ENCODE measurements at places on chromosomes 1 and 21.

DNA sequence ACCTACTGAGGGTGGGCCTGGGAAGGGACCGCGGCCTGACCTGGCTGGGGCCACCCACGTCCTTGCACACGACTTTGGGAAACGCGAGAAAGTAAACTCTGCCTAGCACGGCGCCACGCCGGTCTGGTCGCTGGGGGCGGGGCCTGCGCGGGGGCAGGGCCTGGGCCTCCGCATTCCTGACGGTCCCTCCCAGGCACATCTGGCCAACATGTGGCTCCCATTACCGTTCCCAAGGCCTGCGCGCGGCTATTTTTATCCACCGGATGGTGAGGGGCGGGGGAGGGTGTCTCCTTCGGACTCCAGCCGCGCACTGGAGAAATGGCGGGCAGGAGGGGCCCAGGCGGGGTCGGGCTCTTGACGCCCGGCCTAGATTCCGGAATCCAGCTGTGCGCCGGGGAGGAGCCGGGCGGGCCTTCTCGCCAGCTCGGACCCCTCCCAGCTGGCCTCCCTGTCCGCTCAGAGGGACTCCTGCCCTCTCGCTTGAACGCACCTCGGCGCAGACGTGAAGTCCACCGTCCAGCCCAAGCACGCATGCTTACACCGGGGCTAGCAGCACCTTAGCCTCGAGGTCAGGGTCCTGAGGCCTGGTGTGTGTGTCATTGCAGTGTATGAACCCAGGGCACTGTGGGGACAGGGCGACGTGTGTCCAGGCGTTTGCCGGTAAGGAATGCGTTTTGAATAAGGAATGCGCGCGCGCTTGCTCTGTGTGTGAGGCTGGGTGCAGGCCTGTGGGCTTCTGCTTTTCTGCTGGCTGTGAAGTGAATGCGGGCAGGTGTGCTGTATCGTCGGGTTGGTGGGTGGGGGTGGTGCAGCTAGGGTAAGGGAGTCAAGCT is 2.1 kb downstream of the EVA1B start:
- DNase-seq, result peak; percentile 93

- peak; percentile 71 for DNase-seq
Observed at GRCh38 chr1:30888391-30888790, 20.2 kb downstream of the SDC3 start.

DNA sequence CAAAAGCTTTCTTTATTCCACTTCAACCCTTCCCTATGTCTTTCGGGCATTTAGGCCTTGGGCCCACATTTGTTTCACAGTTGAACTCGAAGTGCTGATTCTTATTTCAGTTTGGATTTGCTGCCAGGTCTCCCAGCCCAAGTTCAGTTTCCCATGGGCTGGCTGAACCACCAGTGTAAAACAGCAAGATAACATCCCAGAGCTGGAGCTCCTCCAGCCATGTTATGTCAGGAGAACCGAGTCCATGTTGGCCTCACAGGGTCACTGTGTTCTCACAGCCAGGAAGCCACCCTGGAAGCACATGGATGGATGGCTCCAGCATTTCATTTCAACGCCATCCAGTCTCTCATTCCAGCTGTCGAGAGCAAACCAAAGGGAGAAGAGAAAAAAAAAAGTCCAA is 45.2 kb upstream of the RXRG start:
- DNase-seq, result no peak

DNA sequence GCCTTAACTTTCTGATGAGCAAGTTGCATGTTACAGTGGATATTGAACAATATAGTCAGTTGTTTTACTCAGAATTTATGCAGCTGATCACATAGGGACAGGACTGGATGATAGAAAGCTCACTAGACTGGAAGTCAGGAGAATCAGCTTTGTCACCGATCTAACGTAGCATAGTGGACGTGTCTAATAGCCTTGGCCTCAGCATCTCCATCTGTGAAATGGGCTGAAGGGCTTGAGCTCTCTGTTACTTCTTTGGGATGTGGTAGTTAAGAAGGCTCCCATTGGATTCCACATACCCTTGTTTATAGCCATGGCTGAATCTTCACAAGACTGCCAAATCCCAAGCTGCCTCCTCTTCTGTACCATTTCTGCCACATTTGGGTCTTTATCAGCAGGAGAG is 190.6 kb downstream of the GRIK1 start:
- no peak for DNase-seq

DNA sequence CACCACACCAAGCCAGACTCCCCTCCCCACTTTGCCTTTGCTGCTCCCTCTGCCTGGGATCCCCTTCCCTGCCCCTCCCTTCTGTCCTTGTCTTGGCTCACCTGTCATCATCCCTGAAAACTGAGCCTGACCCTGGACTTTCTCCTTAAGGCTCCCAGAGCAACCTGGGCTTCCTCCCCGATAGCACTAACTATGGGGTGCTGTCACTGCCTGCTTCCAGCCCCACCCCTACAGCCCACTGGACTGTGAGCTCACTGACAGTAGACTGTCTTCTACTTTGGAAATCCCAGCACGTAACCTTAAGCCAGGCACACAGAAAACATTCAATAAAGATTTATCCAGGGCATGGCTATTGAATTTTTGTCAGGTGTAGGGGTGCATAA is 9.5 kb upstream of the CSF1 start:
- DNase-seq, result no peak

DNA sequence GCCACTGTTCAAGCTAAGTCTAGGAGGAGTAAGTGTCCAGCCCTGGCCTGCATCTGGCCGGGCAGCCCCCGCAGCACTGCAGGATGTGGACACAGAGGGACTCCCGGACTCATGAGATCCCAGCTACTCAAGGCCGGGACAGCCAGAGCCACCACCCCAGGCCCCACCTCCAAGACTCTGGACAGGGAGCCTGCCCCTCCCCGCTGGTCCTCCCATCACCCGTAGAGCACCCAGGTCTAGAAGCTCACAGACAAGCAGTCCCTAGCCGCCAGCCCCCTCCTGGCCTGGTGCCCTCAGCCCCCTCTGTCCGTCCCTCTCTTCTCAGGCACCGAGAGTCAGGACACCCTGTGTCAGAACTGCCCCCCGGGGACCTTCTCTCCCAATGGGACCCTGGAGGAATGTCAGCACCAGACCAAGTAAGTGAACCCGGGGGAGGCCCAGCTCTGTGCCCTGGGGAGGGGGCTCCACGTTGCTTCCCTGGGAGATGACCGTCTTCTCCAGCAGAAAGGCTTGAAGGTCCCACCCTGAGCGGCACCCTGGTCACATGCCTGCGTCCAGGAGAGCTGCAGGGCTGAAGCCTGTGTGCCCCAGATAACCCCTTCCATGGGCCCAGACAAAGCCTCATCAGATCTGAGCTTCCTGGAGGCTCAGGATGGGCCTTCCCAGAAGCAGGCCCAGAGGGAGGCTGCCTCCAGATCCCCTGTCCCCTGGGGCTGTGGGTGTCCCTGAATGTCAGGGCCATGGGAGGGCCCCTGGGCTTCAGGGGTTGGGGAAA is 4.3 kb downstream of the TNFRSF14 start:
- no peak for DNase-seq

DNA sequence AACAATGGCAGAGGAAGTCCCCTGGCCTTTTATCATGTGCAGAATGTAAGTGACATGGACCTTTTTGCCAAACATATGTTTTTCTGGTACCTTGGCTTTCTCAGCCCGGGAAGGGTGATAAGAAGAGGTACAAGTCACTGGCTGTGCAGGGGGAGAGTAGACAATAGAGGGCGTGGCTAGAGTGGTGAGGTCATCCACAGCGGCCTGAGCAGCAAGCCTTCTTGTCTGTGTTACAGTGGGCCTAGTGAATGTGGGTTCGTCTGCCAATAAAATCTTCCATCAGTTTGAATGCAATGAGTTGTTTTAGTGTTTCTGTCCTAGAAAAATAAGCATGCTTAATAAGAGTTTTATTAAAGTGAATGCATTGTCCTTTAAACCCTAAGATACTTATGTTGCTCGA is 59.0 kb upstream of the PGD start:
- peak; percentile 58 for DNase-seq

DNA sequence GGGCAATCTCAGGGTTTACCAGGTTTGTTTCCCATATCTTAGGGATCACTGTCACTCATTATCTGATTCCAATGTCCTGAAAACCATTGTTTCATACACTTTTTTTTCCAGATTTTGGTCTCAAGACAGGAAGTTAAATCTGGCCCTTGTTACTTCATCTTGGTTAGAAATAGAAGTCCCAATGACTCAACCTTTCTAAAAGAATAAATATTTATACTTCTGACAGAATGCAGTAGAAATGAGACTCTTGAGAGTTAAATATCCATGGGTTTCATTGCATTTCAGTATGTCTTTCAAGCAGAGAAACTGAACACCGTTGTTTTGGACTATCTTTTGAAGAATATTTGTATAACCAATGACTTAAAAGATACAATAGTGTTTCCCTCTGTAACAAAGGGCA is 19.8 kb upstream of the VCAM1 start:
- DNase-seq, result no peak

DNA sequence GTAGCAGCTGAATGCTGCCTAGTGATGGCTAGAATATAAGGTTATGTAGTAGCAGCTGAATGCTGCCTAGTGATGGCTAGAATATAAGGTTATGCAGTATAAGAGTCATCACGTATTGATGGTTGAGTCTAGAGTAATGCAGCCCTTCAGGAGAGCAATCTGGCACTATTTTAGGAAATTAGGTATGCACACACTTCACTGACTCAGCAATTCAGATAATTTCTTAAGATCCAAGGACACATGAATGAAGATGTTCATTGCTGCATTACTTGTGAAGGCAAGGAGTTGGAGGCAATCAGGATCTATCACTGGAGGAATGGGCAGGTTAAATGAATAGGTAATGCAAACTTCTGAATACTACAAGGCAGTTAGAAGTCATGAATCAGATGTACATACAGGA is 13.6 kb downstream of the LTN1 start:
- no peak for DNase-seq

- DNase-seq, result peak; percentile 70
Observed at GRCh38 chr1:155989242-155990004, 11.1 kb upstream of the ARHGEF2 start.

GRCh38 chr1:109816175-109816811 is 52.6 kb upstream of the EPS8L3 start:
- DNase-seq, result no peak

DNA sequence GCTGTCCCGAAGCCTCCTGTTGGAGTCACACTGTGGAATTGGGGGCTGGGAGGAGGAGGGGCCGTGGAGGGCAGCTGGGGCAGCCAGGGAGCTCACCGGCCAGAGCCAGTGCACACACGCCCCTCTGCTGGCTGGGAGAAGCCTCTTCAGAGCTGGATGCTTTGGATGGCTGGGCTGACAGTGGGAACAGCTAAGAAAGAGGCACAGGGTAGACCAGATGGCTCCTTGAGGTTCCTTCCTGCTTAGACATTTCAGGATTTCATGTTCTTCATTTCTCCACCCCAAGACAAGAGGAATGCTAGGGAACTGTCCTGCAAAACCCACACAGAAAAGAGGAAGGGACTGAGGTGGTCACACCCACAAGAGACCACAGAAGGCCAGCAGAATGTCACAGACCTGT is 254.8 kb upstream of the VAMP3 start:
- no peak for DNase-seq

DNA sequence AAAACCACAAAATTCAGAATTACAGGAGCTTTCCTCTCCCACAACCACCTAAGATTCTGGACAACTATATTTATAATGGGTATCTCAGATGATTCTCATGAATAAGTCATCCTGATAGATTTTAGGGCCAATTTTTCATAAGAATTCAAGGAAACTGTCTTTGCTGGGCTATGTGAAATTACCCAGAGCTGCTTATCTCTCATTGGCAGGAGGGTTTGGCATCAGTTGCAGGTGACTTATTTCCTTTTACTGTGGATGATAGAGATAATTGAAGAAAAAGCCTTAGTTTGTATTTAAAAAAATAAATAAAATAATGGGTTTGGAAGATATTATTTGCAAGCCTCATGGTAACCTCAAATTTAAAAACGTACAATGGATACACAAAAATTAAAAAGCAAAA is 38.2 kb upstream of the WDR26 start:
- no peak for DNase-seq

DNA sequence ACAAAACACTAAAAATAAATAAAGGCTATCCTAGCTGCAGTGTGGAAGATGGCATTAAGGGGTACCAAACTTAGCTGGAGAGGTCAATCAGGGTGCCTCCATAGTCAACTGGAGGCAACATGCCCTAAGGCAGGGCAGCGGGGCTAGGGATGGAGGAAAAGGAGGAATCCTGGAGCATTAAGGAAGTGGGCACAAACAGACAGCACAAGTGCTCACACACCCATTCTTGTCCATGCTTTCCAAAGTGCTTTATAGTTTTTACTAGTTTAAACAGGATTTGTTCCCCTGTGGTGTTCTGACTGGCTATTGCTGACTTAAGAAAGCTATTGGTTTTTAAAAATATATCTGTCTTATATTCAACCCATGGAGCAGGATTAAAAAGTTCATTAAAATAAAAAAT is 33.3 kb downstream of the TCEANC2 start:
- no peak for DNase-seq

DNA sequence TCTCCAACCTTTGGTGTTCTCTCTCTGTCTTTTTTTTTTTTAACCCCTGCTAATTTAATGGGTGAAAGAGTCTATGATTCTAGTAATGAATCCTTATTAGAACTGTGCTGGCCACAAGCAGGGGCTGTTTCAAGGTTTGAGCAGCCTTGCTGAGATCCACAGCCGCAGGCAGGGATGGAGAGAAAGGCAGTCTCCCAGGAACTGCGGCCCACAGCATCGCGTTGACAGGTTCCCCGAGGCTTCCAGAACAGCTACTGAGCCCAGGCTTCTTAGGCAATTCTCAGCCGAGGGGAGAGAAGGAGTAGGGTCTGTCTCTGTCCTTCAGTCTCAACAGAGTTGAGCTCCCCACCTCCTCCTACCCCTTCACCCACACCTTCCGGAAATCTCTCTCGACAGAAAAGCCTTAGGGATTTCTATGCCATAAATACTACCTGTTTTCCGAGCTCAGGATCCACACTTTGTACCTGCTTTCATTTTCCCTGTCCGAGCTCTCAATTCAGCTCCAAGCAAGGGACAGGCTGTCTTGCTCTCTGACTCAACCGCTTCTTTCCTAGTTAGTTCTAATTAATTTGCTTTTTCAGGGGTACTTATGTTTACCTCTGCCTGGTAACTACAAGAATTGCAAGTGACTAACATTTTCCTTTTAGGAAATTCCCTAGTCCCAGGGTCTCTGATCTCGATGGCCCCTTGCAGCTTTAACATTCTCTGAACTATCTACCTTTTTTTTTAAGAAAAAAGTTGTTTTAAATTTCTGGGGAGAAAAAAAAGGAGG is 6.7 kb upstream of the CASZ1 start:
- no peak for DNase-seq

GRCh38 chr21:18715606-18716005 is 312.0 kb upstream of the TMPRSS15 start:
- DNase-seq, result no peak

- no peak for DNase-seq
Observed at GRCh38 chr1:109894823-109895719, 15.6 kb upstream of the CSF1 start.

GRCh38 chr1:211490821-211491415 is 1.0 kb downstream of the RD3 start:
- no peak for DNase-seq

DNA sequence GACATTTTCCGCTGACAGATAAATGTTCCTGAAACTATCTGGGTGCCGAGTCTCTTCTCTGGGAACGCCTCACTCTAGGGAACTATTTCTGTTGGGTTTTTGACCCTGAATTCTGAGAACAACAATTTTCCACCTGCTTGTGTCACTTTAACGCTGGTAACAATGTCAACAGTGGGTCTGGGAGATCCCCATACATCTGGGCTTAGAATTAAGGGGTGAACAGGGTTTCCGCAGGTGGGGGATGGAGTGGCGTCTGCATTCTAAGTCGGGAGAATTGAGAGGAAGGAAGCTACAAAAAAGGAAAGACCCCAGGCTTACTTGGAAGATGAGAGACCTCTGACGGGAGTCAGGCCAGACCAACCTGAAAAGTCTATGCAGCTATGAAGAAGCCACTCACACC is 8.7 kb downstream of the CD247 start:
- DNase-seq, result no peak
